ENCODE measurements at places on chromosomes 4 and X. TPM values are rescaled to one million over a fixed set of nuclear protein-coding genes. Genes with fewer than 3 reads are reported as not detected.

DNA sequence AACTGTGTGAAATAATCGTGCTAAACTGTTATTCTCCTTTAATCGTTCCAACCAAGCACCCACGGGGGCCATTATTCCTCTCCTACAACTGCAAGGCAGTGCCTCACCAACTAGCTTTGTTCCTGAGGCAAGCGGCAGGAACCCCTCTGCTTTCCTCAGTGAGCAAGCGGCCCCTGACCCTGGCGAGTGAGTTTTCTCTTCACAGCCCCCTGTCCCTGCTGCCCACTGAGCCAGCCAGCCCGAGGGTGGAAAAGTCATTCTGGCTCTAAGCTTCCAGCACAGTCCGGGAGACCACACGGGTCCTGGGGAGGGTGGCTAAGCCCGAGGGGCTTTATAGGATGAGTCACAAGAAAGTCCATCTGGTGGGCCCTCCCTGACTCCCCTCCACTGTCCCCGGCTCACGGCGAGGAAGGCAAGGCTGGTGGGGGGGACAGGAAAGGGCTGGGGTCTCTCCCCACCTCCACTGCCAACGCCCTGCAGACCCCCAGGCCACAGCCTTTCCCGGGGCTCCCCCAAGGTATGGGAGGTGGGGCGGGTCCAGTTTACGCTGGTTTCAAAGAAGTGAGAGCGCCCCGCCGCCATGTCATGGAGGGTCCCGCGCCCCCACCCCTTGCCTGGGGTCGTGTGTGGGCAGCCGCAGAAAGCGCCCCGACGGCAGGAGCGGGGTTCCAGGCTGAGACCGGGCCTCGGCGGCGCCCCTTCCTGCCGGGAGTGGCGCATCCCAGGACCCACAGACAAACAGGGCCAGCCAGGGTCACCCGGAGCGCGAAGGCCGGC, 45.0 kb downstream of the CPLX1 start:
- no peak for DNase-seq

DNA sequence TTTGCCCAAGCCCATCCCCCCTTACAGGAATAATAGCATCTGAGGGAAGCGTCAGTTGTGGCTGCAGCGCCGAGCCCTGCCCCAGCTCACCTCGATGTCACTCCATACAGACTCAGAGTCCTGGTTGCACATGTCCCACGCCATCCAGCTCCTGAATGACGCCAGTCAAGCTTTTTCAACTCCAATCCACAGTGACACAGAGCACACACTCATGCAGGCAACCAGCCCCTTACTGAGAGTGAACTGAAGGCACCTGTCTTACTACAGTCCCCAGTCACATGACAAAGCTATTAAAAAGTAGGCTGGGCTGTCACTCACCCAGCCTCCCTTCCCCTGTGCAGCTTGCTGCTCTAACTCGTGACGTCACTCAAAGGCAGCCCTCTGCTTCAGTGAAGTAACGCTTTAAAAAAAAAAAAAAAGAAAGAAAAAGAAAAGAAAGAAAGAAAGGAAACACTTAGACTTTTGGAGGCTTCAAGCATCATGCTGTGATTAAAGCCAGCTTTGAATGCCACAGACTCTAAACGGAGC, at the start of gene PPARGC1A:
Gene PPARGC1A, minus strand, starts transcription at position 234 of the 528 bp plus-strand sequence. Its CDS starts 90 bp downstream, at position 144.
- peak; percentile 16 for DNase-seq

- DNase-seq: peak; percentile 43
Observed at GRCh38 chrX:71541210-71542022, 8.5 kb downstream of the OGT start.

- DNase-seq: peak; percentile 80
Observed at GRCh38 chr4:1249148-1249730, 309 bp upstream of the CTBP1 start.

- DNase-seq: no peak
Observed at GRCh38 chrX:124010566-124010965, 49.1 kb downstream of the STAG2 start.

- DNase-seq: no peak
Observed at GRCh38 chr4:150368667-150369066, 213.3 kb upstream of the MAB21L2 start.

GRCh38 chrX:40543661-40544328, 37.0 kb upstream of the ATP6AP2 start:
- DNase-seq: peak; percentile 53

DNA sequence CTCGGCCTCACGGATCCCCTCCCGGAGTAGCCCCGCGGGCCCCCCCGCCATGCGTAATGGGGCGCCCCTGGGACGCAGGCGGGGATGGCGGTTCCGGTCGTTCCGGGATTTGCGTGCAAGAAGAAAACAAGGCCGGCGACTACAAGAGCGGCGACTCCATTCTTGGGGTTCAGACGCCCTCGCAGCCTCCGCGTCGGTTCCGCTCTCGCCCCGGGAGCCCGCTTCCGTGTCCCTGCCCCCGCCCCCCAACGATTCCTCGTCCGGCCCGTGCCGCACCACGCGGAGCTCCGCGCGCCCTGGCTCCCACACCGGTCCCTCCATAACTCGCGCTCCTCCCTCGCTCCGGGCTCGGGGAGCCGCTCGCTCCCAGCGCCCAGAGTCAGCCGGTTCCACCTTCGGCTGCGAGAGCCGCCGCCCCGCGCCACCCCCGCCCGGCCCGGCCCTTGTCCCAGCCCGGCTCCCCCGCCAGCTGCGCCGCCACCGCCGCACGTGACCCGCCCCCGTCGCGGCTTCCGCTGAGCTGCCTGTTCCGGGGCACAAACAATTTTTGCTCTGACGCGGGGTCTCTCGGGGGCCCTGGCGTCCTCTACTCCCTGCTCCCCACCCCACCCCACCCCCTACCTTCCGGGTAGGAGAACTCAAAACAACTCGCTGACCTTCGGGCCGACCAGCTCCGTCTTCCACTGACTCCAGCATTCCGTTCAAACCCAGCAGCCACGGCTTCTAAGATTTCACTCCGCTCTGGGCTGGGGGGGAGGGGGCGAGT, 78.8 kb upstream of the BCOR start:
- no peak for DNase-seq

- peak; percentile 79 for DNase-seq
Observed at GRCh38 chrX:22081475-22082092, 49.5 kb downstream of the PHEX start.

DNA sequence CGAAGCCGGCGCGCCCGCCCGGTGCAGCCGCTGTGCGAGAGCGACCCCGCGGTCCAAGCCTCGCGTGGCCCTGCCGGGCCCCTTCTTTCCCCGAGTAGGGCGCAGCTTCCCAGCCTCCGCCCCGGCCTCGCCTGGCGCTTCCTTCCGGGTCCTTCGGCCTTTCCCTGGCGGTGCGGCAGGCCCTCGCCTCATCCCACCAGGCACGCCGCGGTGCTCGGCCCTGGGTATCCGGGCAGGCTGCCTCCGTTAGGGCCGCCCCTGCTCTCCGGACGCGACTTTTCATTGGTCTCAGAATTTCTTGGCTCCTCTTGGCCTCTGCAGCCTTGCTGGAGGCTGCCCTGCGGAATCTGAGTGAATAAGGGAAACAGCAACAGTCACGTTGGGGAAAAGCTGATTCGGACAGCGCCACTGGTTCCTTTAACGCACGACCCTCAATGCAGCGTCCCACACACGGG, 429 bp downstream of the UVSSA start:
- peak; percentile 68 for DNase-seq

DNA sequence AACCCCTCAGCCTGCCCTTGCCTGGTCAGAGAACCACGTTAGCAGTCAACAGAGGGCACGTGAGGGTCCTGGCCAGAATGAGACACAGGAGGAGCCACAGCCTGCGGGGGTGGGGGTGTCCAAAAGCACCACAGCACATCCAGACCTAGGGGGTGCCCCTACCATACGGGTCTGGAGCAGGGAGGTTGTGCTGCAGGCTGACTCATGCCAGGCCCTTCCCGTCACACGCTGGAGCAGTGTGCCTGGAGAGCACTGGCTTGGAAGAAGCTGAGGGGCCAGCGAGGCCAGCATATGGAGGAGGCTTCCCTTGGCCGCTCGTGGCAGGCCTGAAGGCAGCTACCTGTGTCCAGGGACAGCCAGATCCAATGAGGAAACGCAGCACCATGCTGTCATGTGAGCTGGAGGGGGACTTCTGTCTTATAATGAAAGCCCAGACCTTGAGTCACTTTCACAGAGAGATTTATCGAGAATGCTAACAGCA, 1.5 kb upstream of the IRAK1 start:
- DNase-seq: no peak

GRCh38 chrX:14832151-14832550, 40.7 kb downstream of the FANCB start:
- DNase-seq: no peak

DNA sequence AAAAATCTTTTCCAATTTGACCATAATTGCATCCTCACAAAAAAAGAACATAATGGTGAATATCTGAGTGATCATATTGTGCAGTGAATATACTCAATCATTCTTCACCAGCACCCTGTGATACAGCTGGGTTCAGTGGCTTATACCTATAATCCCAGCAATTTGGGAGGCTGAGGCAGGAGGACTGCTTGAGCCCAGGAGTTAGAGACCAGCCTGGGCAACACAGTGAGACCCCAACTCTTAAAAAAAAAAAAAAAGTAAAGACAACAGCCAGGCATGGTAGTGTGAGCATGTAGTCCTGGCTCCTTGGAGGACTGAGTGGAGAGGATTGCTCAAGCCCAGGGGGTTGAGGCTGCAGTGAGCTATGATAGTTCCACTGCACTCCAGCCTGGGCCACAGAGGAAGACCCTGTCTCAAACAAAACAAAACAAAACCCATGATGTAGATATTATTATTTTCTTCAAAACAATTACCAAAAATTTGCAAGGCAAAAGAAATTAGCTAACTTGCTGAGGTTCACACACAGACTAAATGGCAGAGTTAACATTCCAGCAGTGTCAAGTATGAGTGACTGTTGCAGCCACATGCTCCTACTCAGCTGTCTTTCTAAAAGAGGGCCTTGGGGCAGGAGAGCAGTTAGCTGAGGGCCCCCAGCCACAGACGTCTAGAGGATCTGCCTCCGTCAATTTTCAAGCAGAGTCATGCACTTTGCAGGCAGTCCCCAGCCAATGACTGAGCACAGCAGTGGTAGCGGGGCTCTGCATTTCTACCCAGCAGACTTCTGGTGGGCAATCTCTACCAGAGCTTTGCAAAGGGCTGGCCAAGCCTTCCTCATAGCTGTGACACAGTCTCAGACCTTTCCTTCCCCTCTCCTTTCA, 33.4 kb downstream of the ADGRA3 start:
- DNase-seq: no peak

- peak; percentile 11 for DNase-seq
Observed at GRCh38 chrX:99172958-99173357, 1237.1 kb downstream of the PCDH19 start.

- no peak for DNase-seq
Observed at GRCh38 chrX:75230296-75230695, 43.6 kb upstream of the UPRT start.

DNA sequence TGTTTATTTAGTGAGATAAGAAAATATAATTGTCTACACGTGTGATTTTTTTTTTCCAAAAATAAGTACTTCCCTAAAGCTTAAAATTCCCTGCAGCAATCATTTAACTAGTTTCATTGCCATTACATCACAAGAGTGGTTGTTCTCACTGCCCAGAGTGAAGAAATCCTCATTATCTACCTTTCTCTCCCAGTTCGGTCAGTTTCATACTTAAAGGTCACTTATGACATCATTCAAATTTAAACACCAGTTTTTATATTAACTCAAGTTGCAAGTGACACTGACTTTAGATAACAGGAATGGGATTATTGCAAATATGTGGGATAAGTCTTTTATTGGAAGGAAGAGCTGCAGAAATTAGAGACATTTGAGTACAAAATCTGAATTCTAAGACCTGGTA, 1699.8 kb upstream of the IGFBP7 start:
- DNase-seq: no peak

DNA sequence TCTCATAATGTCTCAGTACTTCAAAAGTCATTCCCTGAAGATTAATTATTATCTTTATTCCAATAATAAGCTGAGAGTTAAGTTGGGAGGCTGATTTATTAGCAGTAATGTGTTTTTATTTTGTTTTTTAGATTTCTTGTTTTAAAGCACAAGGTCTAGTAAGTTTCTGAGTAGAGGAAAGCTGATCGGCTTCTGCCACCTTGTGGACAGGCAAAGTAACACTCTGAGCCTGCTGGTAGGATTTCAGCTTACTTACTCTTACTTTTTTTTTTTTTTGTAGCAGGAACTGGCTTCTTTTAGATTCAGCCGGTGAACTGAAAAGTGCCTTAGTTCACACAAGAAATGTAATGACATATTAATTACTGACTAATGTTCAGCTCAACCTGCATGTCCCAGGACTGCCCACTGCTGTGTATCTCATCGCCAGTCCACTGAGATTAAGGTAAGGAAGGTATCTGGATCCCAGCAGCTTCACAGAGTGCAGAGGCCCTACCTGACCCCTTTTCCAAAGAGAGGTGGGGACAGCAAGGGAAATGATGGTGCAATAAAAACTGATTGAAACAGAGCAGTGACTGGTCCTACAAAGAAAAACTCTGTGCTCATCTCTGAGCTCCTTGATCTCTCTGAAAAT, 126.5 kb downstream of the ADGRA3 start:
- peak; percentile 68 for DNase-seq

- no peak for DNase-seq
Observed at GRCh38 chr4:150888217-150888616, 126.9 kb downstream of the LRBA start.

DNA sequence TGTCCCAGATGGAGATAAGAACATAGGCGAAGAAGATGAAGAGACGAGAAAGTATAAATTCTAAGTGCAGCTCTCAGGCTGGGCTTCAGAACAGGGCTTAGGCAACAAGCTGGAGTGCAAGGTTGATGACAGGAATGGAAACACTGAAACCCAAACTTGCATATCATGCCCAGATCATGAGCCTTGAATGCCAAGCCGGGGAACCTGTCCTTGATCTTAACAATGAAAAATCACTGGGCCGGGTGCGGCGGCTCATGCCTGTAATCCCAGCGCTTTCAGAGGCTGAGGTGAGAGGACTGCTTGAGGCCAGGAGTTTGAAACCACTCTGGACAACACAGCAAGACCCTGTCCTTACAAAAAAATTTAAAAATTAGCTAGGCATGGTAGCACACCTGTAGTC, 17.2 kb downstream of the AFAP1 start:
- no peak for DNase-seq

- peak; percentile 41 for DNase-seq
Observed at GRCh38 chr4:67886281-67886680, 2.5 kb upstream of the TMPRSS11D start.

DNA sequence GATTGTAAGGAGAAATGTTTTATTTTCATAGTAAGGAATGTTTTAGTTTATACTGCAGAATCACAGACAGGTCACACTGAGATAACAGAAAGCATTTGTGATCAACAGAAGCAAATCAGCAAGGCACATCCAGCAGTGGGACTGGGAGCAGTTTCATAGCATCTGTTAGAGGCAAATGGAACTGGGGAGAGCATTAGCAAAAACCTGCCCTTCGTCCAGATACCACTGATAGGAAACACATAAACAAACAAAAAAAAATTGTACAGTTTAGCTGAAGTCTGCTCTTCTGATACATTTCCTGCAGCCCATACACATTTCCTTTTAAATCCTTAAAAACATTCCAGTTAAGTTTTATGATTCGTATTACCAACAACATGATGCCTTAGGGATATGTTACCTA, 374.3 kb downstream of the PCDH7 start:
- DNase-seq: no peak

The P2RY8 gene
- not detected for total RNA-seq

The BEX2 gene
- not detected for total RNA-seq

The SRPX2 gene
- 5.3 TPM for total RNA-seq

The AMBN gene
- not detected for total RNA-seq

The RTL9 gene
- not detected for total RNA-seq

The GPR143 gene
- total RNA-seq: 0.93 TPM
